ENCODE measurements at places on chromosomes 5 and 9. TPM values are rescaled to one million over a fixed set of nuclear protein-coding genes. Genes with fewer than 3 reads are reported as not detected.

The ADGRD2 gene
- not detected for total RNA-seq

GRCh38 chr9:4494332-4494731 lies 4.1 kb downstream of the SLC1A1 start:
- no peak for DNase-seq

The SPZ1 gene
- not detected for total RNA-seq

GRCh38 chr9:130975932-130976841 lies 32.8 kb upstream of the LAMC3 start:
- no peak for DNase-seq

The SGCD gene
- total RNA-seq = 12.4 TPM

DNA sequence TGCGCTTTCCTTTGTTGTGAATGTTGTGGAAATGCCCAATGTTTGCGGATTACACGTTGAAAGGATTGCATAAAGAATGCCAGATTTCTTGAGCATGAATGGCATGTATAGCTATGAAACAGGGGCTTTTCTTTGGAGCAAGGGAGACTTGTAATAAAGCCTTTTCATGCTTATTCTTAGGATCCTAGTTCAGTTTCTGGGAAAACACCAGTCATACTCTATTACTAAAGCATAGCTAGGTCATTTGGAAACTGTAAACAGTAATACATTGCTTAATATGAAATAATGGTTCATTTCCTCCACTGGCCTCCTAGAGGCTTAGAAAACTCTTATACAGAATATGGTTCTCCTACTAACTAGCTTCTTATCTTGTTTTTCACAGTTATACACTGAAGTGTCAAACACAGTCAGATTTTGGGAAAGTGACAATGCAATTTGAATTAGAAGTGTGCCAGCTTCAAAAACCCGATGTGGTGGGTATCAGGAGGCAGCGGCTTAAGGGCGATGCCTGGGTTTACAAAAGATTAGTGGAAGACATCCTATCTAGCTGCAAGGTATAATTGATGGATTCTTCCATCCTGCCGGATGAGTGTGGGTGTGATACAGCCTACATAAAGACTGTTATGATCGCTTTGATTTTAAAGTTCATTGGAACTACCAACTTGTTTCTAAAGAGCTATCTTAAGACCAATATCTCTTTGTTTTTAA lies 104.2 kb downstream of the MELK start:
- no peak for DNase-seq

GRCh38 chr9:278651-279050 lies 64.0 kb downstream of the DOCK8 start:
- no peak for DNase-seq

The SLC25A2 gene
- total RNA-seq = 4.8 TPM

DNA sequence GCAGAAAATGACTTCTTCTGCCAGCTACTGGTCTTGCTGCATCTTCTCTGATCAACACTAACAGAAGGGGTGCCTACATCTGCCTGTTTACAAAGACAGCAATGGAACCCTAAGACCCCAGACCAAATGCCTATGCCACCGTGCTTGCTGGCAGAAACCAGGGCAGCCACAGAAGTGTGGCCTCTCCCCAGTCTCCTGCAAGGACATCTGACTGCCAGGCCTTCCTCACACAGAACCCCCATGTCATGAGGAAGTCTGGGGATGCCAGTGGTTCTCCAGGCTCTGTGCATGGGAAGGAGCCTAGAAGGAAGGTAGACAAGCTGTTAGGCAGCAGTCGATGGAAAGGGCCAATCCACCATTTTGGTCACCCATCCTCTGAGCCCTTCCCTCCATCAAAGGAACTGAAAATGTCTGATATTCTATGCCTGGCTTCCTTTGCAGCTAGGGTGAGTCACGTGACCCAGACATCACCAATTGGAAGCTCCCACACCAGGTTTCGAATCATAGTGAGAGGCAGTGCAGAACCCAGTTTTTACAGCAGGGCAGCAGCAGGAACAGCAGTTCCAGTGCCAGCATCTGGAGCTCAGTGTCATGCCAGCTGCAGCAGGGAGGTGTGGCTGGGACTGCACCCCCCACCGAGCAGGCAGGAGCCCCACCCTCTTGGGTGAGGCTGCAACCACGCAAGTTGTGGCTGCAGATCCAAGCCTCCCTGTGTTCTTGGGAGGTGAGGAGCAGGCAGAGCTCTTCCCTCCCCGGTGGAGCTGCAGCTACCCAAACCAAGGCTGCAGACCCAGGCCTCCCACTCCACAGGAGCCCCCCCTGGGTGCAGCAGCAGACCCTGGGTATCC lies 123.4 kb downstream of the OLFM1 start:
- no peak for DNase-seq

The ZBTB5 gene
- 15.1 TPM for total RNA-seq

- DNase-seq = no peak
Measured at GRCh38 chr5:126055348-126055729, 367.9 kb upstream of the GRAMD2B start.

The TAF11L10 gene
- not detected for total RNA-seq

The ERBIN gene
- total RNA-seq = 59.6 TPM

DNA sequence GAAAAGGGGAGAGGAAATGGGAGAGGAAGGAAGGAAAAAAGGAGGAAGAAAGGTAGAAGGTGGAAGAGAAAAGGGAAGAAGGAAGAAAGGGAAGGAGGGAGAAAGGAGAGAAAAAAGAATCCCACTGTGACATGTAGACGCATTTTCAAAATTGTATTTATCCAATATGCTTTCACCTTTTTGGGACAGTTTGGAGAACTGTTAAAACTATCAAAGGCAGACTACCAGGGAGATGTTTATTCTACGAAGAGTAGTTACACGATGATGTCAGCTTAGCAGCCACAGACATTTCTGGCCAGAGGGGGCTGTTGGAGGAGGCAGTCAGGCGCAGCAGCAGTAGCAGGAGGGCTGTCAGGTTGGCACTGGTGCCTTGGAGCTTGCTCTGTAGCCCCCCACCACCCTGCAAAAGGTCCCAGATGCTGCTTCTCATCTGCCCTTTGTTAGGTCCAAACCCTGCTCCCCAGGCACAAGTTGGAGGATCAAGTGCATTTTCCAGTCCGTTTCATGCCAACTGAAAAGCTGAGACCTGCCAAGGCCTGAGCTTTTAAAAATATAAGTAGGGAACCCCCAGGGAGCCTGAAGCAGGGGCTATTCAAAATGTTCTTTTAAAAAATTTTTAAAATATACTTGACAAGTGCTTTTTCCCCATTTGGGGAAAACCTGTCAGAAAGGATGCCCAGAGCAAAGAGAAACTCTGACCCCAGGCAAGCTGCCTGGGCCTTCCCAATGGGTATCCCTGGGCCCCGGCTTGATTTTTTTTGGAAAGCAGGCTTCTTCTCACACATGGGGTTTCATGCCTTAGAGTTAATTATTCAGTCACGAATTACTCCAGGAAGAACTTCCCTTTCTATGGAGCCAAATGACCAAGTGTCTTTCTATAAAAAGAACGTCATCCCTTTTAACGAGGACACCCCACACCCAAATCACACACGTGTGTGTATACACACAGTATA lies 203.3 kb downstream of the SLIT3 start:
- peak; percentile 16 for DNase-seq

DNA sequence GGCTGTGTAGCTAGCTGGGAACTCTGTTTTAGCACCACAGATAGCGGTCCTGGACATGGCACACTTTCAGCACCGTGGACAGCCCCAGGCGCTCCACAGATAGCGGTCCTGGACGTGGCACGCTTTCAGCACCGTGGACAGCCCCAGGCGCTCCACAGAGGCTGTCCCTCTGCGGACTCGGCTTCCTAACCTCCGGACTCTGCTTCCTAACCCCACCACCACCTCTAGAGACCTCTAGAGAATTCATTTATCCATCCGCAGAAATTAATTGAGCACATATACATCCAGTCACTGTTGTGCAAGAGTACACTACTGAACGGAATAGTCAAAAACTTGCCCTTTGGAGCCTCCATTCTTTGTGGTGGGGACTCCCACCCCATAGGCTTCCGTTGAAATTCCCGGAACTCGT lies 27.4 kb downstream of the UNC5A start:
- peak; percentile 43 for DNase-seq

GRCh38 chr5:88515881-88516819 lies 247.5 kb upstream of the TMEM161B start:
- DNase-seq = no peak

- no peak for DNase-seq
Measured at GRCh38 chr9:131702911-131703310, 37.0 kb downstream of the RAPGEF1 start.

DNA sequence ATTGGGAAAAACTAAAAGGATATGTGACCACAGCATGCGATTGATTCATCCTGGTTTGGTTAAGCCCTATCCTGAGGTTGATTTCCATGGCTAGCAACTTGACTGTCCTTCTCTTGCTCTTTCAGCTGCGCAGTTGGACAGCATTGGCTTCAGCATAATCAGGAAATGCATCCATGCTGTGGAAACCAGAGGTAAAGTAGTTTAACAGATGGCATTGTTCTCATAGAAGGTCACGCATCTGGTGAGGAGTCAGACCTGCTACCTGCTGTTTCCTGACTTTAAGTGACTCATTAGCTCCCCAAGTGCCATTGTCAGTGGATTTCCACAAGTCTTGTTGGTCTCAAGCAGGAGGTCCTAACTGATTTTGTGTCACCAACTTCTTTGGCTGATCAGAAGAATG lies 266.9 kb downstream of the ARHGAP26 start:
- no peak for DNase-seq

The CER1 gene
- total RNA-seq = 1.5 TPM

- DNase-seq = no peak
Measured at GRCh38 chr5:67149951-67150523, 46.6 kb downstream of the CD180 start.

The NR4A3 gene
- 3.9 TPM for total RNA-seq

- DNase-seq = no peak
Measured at GRCh38 chr5:161851691-161852299, 3.9 kb downstream of the GABRA1 start.

GRCh38 chr9:110058304-110058953 lies 149.5 kb downstream of the C9orf152 start:
- no peak for DNase-seq

DNA sequence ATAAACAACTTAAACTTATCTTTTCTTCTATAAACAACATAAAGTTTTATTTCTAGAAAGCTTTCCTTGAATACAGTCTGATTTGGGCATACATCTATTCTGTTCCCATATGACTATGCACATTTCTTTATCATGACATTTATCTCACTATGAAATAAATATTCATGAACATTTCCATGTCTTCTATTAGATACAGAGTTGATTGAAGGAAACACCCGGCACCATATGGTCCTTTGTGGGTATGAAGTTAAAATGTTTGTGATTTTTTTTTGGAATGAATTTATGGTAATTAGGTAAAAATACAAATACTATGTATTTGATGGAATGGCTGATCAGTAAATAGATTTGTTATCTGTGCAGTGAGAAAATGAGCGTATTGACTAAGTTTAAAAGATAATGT lies 1209.8 kb upstream of the ACO1 start:
- DNase-seq = no peak

The EQTN gene
- total RNA-seq = not detected

DNA sequence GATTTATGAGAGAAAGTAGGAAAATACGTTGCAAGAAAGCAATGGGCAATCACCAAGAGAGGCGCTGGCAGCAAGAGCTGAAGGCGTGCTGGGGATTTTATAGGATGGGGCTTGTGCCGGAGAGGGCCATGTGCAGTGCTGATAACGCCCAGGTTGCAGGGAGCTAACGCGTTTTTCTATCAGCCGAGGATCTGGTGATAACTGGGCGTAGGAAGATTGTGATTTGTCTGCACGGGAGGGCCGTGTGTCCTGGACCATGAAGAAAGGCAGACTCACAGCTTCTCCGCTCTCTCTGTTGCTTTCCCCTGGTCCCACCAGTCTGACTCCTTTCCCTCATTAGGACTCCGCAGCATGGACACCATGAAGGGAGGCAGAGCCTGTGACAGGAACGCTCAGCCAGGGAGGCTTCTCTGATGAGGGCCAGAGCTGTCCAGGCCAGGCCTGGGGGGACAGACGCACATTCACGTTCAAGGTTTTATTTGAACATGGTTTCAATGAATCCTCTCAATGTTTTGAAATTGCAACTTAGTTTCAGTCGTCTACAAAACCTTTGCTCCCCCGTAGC lies 11.9 kb upstream of the CACNA1B start:
- no peak for DNase-seq

- DNase-seq = no peak
Measured at GRCh38 chr5:111063709-111064322, 7.7 kb upstream of the TSLP start.
